ENCODE measurements at places on chromosomes 7 and 10. TPM values are rescaled to one million over a fixed set of nuclear protein-coding genes. Genes with fewer than 3 reads are reported as not detected.

Gene ZNF33B
- 23.8 TPM for total RNA-seq

DNA sequence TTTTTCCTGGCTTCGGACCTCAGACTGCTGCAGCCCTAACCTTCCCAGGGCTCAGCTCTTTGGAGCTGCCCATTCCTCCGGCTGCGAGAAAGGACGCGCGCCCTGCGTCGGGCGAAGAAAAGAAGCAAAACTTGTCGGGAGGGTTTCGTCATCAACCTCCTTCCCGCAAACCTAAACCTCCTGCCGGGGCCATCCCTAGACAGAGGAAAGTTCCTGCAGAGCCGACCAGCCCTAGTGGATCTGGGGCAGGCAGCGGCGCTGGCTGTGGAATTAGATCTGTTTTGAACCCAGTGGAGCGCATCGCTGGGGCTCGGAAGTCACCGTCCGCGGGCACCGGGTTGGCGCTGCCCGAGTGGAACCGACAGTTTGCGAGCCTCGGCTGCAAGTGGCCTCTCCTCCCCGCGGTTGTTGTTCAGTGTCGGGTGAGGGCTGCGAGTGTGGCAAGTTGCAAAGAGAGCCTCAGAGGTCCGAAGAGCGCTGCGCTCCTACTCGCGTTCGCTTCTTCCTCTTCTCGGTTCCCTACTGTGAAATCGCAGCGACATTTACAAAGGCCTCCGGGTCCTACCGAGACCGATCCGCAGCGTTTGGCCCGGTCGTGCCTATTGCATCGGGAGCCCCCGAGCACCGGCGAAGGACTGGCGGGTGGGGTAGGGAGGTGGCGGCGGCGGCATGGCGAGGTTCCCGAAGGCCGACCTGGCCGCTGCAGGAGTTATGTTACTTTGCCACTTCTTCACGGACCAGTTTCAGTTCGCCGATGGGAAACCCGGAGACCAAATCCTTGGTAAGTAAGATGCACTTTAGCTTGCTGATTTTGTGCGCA lies at the start of gene PLXDC2:
Gene PLXDC2, plus strand, starts transcription at position 22 of the 820 bp plus-strand sequence.
- no peak for DNase-seq
- H3K27ac ChIP-seq, result no peak within 1 kb of the TSS
- H3K4me1 ChIP-seq, result peaks cover 1% of the 10 kb centered on the region

Gene EFCAB10
- total RNA-seq, result not detected

GRCh38 chr10:33930079-33930478 lies 595.6 kb upstream of the NRP1 start:
- no peak for DNase-seq
- H3K36me3 ChIP-seq, result no peaks in the 10 kb centered on the region
- no peak overlapping the region for H3K4me3 ChIP-seq
- no peak overlapping the region for H3K27ac ChIP-seq
- no peaks in the 10 kb centered on the region for H3K4me1 ChIP-seq

DNA sequence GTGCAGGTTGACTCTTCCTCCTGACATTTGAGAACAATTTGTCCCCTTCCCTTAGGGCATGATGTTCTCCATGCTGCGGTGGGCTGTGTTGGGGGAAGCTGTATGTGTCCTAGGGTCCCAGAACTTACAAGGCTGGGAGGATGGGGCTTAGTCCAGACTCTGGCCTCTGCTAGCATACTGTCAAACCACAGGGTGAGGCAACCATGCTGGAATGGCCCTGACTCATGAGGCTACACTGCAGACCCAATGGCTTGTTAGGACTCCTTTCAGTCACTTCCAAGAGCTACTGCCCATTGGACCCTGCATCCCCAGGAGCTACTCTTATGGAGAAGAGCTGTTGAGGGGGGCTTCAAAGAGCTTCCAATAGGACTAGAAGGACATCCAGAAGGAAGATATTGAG lies 20.1 kb upstream of the FAM170B start:
- no peak overlapping the region for H3K4me3 ChIP-seq
- peaks cover 51% of the 10 kb centered on the region for H3K4me1 ChIP-seq
- peaks cover 34% of the 10 kb centered on the region for H3K36me3 ChIP-seq

GRCh38 chr7:35721288-35721687 lies 26.4 kb upstream of the HERPUD2 start:
- no peak for DNase-seq
- H3K4me3 ChIP-seq, result no peak overlapping the region
- no peaks in the 10 kb centered on the region for H3K36me3 ChIP-seq
- peaks cover 3% of the 10 kb centered on the region for H3K27me3 ChIP-seq
- H3K4me1 ChIP-seq, result peaks cover 44% of the 10 kb centered on the region

- H3K27ac ChIP-seq, result no peak within 1 kb of the TSS
- no peaks in the 10 kb centered on the region for H3K36me3 ChIP-seq
- no peak for DNase-seq
- H3K4me3 ChIP-seq, result no peak within 1 kb of the TSS
These were observed at the start of gene GPNMB for GRCh38 chr7:23246555-23246954. Gene GPNMB, plus strand, starts transcription at chr7:23246775. Its CDS starts 83 bp downstream, at chr7:23246858.

Gene THNSL1
- total RNA-seq, result 2.4 TPM

DNA sequence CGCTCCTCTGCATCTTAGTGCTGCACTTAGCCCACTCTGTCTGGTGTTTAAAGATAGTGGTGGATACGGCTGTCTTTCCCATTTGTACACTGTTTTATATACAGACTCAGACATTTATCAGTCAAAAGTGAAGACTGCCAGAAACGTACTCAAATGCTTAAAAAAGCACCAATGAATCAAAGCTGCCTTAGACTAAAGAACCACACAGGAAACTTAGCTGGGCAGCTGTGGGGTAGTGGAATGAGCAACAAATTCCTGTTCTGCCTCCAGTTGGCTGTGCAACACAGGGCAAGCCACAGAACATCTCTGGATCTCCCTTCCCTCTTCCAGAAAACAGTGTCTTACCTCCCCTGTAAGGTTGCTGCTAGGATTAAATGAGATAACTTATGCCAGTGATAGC lies 76.0 kb downstream of the ATXN7L1 start:
- H3K4me3 ChIP-seq, result no peak overlapping the region
- no peak overlapping the region for H3K27ac ChIP-seq
- peaks cover 2% of the 10 kb centered on the region for H3K27me3 ChIP-seq
- no peaks in the 10 kb centered on the region for H3K36me3 ChIP-seq

GRCh38 chr10:24519950-24520349 lies 203.7 kb downstream of the ARHGAP21 start:
- no peaks in the 10 kb centered on the region for H3K27me3 ChIP-seq
- no peaks in the 10 kb centered on the region for H3K36me3 ChIP-seq
- no peak overlapping the region for H3K27ac ChIP-seq
- H3K4me1 ChIP-seq, result peaks cover 6% of the 10 kb centered on the region

DNA sequence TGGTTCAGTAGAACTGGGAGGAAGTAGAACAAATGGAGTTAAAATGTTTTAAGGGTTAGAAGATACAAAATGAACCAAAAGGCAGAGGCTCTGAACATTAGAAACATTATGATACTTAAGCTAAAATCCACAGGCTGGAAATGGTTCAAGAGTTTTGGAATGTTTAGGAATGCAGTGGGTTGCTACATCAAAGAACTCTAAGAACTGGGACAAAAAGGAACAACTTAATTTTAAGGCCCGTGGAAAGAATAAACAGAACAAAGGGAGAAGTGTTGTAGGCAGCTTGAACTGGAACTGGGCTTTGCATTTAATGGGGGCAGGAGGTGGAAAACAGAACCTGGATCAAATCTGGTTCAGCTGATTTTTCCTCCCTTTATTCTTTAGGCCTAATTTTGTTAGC lies 3.5 kb upstream of the C7orf25 start:
- H3K4me1 ChIP-seq, result peaks cover 56% of the 10 kb centered on the region
- peak overlapping the region; percentile 19 for H3K27ac ChIP-seq
- DNase-seq, result no peak

Gene PROSER2
- 0.28 TPM for total RNA-seq

Gene ITPRID1
- total RNA-seq, result not detected

Gene CAV1
- 0.38 TPM for total RNA-seq

DNA sequence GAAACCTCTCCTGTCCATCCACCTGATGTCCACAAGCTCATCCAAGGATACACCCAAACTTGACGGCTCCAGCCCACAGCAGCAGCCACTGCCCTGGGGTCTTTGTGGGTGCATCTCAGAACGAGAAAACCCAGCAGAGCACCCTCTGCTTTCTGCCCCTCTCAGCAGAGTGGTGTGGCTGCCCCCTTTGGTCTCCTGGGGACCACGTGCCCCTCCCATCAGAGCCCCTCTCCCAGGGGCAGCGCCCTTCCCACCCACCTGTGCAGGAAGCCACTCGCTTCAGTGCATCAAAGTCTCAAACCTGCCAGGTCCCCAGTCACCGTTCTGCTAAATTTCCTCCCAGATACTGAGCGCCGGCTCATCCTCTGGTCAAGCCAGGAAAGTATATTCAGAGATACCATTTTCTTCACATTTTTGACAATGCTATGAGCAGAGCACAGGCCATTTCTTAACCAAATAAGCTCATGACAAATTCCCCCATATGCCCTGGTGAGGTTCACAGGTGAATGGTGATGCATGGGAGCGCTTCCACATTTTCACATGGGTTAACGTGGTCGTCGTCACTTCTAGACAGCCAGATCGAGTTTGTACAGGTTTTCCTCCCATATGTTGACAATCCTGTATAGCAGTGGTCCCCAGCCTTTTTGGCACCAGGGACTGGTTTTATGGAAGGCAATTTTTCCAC lies 32.4 kb downstream of the CAMK2B start:
- DNase-seq, result no peak
- H3K27me3 ChIP-seq, result peaks cover 52% of the 10 kb centered on the region
- H3K4me3 ChIP-seq, result no peak overlapping the region
- no peaks in the 10 kb centered on the region for H3K36me3 ChIP-seq

- H3K36me3 ChIP-seq, result no peaks in the 10 kb centered on the region
- H3K4me1 ChIP-seq, result no peaks in the 10 kb centered on the region
- peaks cover 4% of the 10 kb centered on the region for H3K27me3 ChIP-seq
- H3K27ac ChIP-seq, result no peak overlapping the region
These were observed 72.5 kb upstream of the NME8 start for GRCh38 chr7:37775921-37776320.

Gene SLC16A9
- 0.48 TPM for total RNA-seq

Gene AGAP3
- 31.5 TPM for total RNA-seq

Gene IGFBP3
- 12.1 TPM for total RNA-seq

- H3K36me3 ChIP-seq, result no peaks in the 10 kb centered on the region
- peaks cover 28% of the 10 kb centered on the region for H3K27me3 ChIP-seq
- no peak overlapping the region for H3K27ac ChIP-seq
- peaks cover 4% of the 10 kb centered on the region for H3K4me1 ChIP-seq
These were observed 3.7 kb downstream of the CFAP46 start for GRCh38 chr10:132938472-132939339.

Gene EN2
- total RNA-seq, result not detected

DNA sequence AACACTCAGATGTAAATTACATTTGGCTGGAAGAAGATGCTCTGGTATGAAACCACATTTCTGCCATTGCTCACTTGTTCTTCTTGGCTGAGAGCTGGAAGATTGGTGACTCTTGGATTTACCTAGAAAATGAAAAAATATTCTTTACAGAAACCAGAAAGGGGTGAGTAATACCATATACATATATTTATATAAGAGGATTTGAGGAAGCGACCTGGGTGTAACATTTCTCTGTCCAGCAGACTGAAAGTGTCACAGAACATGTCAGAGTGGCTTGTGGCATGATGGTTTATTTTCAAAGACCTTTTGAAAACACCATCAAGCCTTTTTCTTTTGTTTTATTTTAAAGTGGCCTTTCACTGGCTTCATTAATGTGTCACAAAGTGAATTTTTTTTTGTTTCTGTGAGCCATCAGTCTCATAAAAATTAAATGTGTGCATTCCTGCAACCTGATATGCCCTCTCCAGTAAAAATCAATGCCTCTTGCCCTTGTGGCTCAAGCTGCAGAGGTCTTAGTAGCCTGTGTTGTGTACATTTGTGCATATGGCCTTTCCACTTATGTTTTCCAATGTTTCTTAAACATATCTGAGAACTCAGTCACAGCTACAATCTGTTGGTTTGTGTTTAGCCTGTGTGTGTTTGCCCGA lies 23.5 kb downstream of the CREB5 start:
- no peak overlapping the region for H3K4me3 ChIP-seq
- DNase-seq, result no peak
- H3K27me3 ChIP-seq, result peaks cover 34% of the 10 kb centered on the region
- no peak overlapping the region for H3K27ac ChIP-seq

- no peaks in the 10 kb centered on the region for H3K4me1 ChIP-seq
- H3K27me3 ChIP-seq, result peaks cover 6% of the 10 kb centered on the region
- no peaks in the 10 kb centered on the region for H3K36me3 ChIP-seq
- H3K4me3 ChIP-seq, result no peak overlapping the region
These were observed 10.0 kb downstream of the WNT2 start for GRCh38 chr7:117312593-117313580.

GRCh38 chr10:110765513-110766319 lies 106.0 kb upstream of the PDCD4 start:
- H3K4me3 ChIP-seq, result no peak overlapping the region
- DNase-seq, result no peak
- H3K36me3 ChIP-seq, result no peaks in the 10 kb centered on the region
- peaks cover 4% of the 10 kb centered on the region for H3K27me3 ChIP-seq
- no peak overlapping the region for H3K27ac ChIP-seq

- no peaks in the 10 kb centered on the region for H3K4me1 ChIP-seq
- H3K27me3 ChIP-seq, result peaks cover 4% of the 10 kb centered on the region
- no peak overlapping the region for H3K4me3 ChIP-seq
- H3K27ac ChIP-seq, result no peak overlapping the region
- no peak for DNase-seq
These were observed 86.8 kb downstream of the TMEM26 start for GRCh38 chr10:61366365-61366764.

Gene SLC18A3
- not detected for total RNA-seq

DNA sequence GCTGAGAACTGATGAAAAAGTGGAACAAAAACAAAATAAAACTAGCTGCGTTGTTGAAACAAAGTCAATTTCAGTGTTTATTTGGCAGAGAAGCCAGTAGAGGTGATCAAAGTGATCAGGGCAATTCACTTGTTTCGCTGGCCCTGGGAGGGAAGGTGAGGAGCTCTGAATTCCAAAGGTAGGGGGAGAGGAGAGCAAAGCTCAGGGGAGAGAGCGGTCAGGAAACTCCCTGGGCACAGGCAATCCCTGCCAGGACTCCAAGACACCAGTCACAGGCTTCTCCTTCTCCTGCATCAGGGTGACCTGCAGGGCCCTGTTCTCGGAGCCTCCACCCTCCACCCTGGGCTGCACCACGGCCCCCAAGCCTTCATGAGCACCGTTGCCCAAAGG lies 6.8 kb upstream of the KIAA1217 start:
- H3K27me3 ChIP-seq, result peaks cover 8% of the 10 kb centered on the region
- no peak for DNase-seq
- H3K27ac ChIP-seq, result no peak overlapping the region
- no peaks in the 10 kb centered on the region for H3K4me1 ChIP-seq
